ENCODE measurements at places on chromosomes 1 and 21. TPM values are rescaled to one million over a fixed set of nuclear protein-coding genes. Genes with fewer than 3 reads are reported as not detected.

- H3K4me1 ChIP-seq: no peaks in the 10 kb centered on the region
- H3K27ac ChIP-seq: no peak overlapping the region
- no peak overlapping the region for H3K4me3 ChIP-seq
- H3K27me3 ChIP-seq: peaks cover 12% of the 10 kb centered on the region
- H3K36me3 ChIP-seq: no peaks in the 10 kb centered on the region
These were observed 87.0 kb upstream of the VAMP3 start for GRCh38 chr1:7684132-7684531.

PTPRC gene
- total RNA-seq: 970 TPM

LDLRAD1 gene
- total RNA-seq: not detected

ASTN1 gene
- not detected for total RNA-seq

- peaks cover 4% of the 10 kb centered on the region for H3K27me3 ChIP-seq
- no peak for DNase-seq
- H3K4me1 ChIP-seq: no peaks in the 10 kb centered on the region
- no peaks in the 10 kb centered on the region for H3K36me3 ChIP-seq
- no peak overlapping the region for H3K4me3 ChIP-seq
These were observed 121.9 kb downstream of the NRIP1 start for GRCh38 chr21:14942801-14943490.

VCAM1 gene
- not detected for total RNA-seq

LAD1 gene
- total RNA-seq: not detected

BEST4 gene
- 1.6 TPM for total RNA-seq

DNA sequence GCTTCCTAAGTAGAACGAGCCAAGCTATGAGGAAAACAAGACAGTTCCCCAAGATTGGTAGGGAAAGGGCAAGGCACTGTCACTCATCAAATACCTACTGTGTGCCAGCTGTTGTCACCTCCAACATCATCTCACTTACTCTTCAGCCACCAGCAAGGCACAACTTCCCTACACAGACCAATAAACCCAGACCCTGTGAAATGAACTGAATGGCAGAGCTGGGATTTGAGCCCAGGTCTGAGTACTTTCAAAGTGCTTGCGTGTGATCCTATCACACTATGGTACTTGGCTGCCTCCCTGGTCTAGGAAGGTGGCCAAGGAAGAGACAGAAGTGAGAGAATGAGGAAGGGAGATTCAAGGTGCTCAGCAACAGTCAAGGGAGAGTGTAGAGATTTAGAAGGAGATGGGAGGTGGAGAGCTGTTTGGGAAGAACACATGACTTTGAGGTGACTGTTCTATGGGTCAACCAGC is 16.7 kb upstream of the TRIM63 start:
- peaks cover 16% of the 10 kb centered on the region for H3K27me3 ChIP-seq
- no peak for DNase-seq
- no peak overlapping the region for H3K27ac ChIP-seq
- H3K4me3 ChIP-seq: no peak overlapping the region
- H3K4me1 ChIP-seq: no peaks in the 10 kb centered on the region

GRCh38 chr1:208159555-208160258 is 84.5 kb downstream of the PLXNA2 start:
- peaks cover 21% of the 10 kb centered on the region for H3K27me3 ChIP-seq
- no peak overlapping the region for H3K27ac ChIP-seq
- H3K4me1 ChIP-seq: no peaks in the 10 kb centered on the region
- no peak overlapping the region for H3K4me3 ChIP-seq
- no peak for DNase-seq
- H3K36me3 ChIP-seq: no peaks in the 10 kb centered on the region

DNA sequence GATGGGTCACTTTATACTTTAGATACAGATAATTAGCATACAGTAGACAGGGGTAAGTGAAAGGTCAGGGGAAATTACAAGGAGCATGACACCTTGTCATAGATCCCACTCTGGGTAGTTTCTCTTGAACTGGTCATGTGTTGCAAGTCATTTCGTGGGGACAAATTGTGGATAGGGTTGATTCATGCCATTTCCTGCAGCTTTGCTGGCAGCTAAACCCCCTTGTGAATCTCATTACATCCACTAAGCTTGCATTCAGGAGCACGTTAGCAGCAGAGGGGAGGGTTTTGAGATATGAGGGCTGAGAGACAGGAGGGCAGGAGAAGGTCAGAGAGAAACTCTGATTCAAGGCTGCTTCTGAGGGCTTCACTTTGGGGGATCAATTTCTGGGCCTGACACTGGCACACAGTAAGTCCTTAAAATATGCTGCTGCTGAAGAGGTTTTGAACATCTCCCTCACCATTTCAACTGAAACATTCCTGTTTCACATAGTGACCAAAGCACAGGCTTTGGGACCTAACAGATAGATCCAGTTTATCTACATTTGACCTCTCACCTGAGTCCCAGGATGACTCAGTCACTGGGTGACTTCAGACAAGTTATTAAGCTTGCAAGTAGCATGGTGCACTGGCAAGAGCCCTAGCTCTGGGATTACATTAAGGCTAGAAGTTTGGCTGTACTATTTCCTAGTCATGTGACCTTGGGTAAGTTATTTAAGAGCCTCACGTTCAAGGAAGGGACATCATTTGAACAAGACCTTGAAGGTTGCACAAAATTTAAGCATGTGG is 206.0 kb upstream of the USP24 start:
- H3K27ac ChIP-seq: no peak overlapping the region
- no peak overlapping the region for H3K4me3 ChIP-seq
- H3K36me3 ChIP-seq: no peaks in the 10 kb centered on the region
- H3K27me3 ChIP-seq: peaks cover 17% of the 10 kb centered on the region
- no peaks in the 10 kb centered on the region for H3K4me1 ChIP-seq

Data from naive thymus-derived CD8-positive, alpha-beta T cell (primary cell).